Ascending aorta (tissue), 2 donors: ENCODE measurements at places on chromosomes 7 and 10. TPM values are rescaled to one million over a fixed set of nuclear protein-coding genes. Genes with fewer than 3 reads are reported as not detected.

Gene BMPR1A
- total RNA-seq: 12.9 TPM

GRCh38 chr10:126569513-126570244, 100.8 kb downstream of the C10orf90 start:
- no peak for DNase-seq
- H3K27ac ChIP-seq: no peak overlapping the region
- H3K27me3 ChIP-seq: no peaks in the 10 kb centered on the region
- no peak overlapping the region for H3K4me3 ChIP-seq

Gene TMEM130
- total RNA-seq: 33.6 TPM

DNA sequence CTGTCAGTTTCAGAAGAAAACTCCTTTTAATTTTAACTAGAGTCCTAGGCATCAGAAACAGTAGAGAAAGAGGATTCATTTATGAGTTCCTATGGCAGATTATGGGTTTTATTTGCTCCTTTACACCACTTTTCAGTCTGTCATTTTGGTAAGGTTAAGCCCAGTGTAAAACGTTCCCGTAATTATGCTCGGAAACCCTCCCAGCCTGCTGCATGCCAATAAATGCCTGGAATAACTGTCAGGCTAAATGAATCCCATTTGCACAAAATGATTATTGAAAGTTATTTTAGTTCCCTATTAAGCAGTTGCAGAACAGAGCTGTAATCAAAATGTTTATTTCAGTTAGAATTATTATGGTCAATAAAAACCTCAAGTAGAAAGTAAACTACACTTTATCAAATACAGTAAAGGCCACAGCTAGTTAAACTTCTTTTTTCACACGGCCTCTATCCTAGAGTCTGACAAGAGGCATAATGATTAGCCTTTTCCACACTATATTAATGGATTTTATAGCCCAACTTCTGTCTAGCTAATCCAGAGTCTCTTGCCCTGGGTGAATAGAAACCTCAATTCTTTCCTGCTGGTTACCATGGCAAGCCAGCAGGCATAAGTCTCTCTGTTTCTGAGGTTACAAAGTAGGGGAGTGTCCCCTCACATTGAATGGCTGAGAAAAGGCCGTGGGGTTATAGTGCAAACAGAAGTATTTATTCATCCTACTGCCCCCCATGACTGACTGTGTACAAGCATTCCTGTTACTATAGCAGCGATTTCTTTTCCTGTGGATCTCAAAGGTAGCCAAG, 80.8 kb upstream of the NPVF start:
- H3K27me3 ChIP-seq: no peaks in the 10 kb centered on the region
- no peak for DNase-seq
- no peaks in the 10 kb centered on the region for H3K4me1 ChIP-seq
- no peaks in the 10 kb centered on the region for H3K36me3 ChIP-seq

Gene URGCP
- total RNA-seq: 29.2 TPM

Gene CALML3
- total RNA-seq: not detected

Gene CNTNAP2
- total RNA-seq: not detected

DNA sequence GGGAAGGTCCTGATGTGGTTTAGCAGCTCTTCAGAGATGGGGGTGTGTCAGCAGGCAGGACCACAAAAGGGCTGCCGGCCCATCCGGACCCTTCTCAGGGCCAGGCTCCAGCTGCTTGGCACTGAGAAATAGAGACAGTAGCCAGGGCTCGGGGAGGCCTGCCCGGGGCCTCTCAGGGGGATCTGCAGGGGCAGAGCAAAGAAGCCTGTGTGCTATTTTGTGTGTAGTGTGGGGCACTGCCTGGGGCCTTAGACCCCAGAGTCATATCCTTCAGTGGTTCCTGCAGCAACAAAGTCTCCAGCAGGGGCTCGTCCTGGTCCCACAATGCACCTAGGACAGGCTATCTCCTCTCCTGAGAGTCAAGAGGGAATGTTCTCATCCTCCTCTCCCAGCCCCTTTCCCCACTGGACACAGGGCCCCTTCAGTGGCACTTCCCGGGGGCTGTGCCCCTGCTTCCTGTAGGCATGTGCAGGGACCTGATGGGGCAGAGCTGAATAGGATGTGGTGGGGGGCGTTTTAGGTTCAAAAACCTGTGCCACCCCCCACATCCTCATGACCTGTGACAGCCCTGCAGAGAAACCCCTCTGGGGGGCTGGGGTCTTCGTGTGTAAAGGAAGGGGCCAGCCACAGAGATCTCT, 159.5 kb upstream of the RHEB start:
- H3K4me1 ChIP-seq: peaks cover 4% of the 10 kb centered on the region
- H3K36me3 ChIP-seq: no peaks in the 10 kb centered on the region
- no peak for DNase-seq

Gene CD36
- total RNA-seq: 302 TPM

Gene SFRP4
- total RNA-seq: 25.7 TPM

Gene EFCAB10
- total RNA-seq: not detected

Gene IFIT1
- 28.5 TPM for total RNA-seq

GRCh38 chr10:126321440-126321839, 66.8 kb downstream of the ADAM12 start:
- DNase-seq: no peak
- no peaks in the 10 kb centered on the region for H3K36me3 ChIP-seq
- no peaks in the 10 kb centered on the region for H3K27me3 ChIP-seq

DNA sequence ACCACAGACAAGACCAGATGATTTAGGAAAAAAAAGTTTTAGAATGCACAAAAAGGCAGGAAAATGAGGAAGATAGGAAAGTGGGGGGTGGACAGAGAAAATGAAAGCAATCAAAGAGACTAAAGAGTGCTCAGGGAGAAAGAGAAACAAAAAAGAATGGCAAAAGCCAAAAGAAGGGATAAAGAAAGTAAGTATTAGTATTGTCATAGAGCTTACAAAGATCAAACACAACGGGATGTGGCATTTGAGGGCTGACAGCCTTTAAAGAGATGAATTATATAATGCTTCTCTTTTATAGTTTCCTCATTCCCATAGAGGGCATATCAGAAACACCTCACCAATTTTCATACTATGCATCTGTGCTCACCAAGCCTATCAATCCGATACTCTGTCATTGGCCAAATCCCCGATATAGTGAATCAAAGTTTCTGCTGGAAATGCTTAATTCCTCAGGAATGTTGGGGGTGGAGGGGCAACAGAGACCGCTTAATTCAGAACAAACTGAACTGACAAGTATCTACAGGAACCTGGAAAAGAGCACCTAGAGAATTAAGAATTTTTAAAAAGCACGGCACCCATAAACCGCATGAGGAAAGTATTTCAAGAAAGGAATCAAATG, 2.7 kb downstream of the COG5 start:
- peaks cover 3% of the 10 kb centered on the region for H3K4me1 ChIP-seq
- H3K36me3 ChIP-seq: peaks cover 13% of the 10 kb centered on the region
- DNase-seq: no peak
- no peak overlapping the region for H3K4me3 ChIP-seq
- H3K27ac ChIP-seq: no peak overlapping the region
- H3K27me3 ChIP-seq: no peaks in the 10 kb centered on the region

Gene PDZD7
- 0.53 TPM for total RNA-seq

DNA sequence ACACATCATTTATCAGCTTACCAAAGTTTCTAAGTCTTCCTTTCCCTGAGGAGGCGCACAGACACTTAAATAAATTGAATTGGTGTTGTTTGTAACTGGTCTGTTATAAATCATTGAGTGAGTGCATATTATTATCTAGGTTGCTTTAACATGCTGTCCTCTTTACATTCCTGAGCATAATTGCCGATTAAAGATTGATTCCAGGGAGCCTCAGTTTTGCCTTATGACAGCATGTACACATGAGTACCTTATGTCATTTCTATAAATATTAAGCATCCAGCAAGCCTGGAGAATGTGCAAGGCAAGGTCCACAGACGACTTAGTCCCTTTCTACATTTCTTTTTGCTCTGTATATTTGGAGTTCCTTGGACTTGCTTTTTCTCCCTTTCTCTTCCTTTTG, 177.9 kb upstream of the STEAP4 start:
- no peaks in the 10 kb centered on the region for H3K27me3 ChIP-seq
- no peak overlapping the region for H3K27ac ChIP-seq
- H3K36me3 ChIP-seq: no peaks in the 10 kb centered on the region
- no peak overlapping the region for H3K4me3 ChIP-seq
- no peaks in the 10 kb centered on the region for H3K4me1 ChIP-seq
- no peak for DNase-seq

Gene TMEM184A
- total RNA-seq: not detected

GRCh38 chr7:151122276-151122675, 36.0 kb downstream of the AGAP3 start:
- peaks cover 34% of the 10 kb centered on the region for H3K36me3 ChIP-seq
- H3K4me3 ChIP-seq: no peak overlapping the region
- no peaks in the 10 kb centered on the region for H3K27me3 ChIP-seq
- H3K27ac ChIP-seq: no peak overlapping the region
- H3K4me1 ChIP-seq: peaks cover 3% of the 10 kb centered on the region

Gene PSMG3
- 34.1 TPM for total RNA-seq

DNA sequence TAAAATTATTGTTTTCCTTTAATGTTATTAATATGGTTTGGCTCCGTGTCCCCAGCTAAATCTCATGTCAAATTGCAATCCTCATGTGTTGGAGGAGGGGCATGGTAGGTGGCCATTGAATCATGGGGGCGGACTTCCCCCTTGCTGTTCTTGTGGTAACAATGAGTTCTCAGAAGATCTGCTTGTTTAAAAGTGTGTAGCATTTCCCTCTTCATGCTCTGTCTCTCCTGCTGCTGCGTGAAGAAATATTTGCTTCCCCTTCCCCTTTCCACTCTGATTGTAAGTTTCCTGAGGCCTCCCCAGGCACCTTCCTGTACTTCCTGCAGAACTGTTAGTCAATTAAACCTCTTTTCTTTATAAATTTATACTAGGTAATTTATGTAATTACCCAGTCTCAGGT, 27.5 kb downstream of the VIM start:
- no peaks in the 10 kb centered on the region for H3K36me3 ChIP-seq
- H3K4me3 ChIP-seq: no peak overlapping the region
- H3K27ac ChIP-seq: no peak overlapping the region
- no peaks in the 10 kb centered on the region for H3K4me1 ChIP-seq
- H3K27me3 ChIP-seq: no peaks in the 10 kb centered on the region

DNA sequence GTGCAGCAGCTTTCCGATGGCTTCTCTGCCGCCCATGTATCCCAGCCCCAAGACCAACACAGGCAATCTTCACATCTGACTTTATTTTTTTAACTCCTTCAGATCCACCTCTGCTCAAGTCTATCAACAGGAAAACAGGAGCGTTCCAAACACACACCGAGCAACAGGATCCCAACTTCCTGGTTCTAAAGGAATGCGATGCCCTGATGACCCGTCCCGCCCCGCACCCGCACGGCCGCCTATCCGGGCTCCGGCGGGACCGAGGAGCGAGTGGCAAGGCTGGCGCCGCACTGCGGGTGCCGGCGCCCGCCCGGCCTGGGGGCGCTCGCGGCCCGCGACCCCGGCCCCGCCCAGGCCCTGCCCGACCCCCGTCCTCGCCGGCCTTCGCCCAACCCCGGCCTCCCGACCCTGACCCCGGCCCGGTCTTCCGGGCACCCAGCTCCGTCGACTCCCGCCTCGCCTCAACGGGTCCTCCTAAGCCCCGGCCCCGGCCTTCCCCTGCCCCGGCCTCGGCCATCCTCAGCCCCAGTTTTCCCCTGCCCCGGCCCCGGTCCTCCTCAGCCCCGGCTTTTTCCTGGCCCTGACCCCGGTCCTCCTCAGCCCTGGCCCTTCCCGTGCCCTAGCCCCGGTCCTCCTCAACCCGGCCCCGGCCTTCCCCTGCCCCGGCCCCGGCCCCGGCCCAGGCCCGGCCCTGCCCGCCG, 730 bp downstream of the LARP4B start:
- peak overlapping the region; percentile 91 for H3K4me3 ChIP-seq
- no peaks in the 10 kb centered on the region for H3K27me3 ChIP-seq
- peaks cover 27% of the 10 kb centered on the region for H3K4me1 ChIP-seq

- DNase-seq: no peak
- H3K36me3 ChIP-seq: no peaks in the 10 kb centered on the region
- no peak overlapping the region for H3K27ac ChIP-seq
- no peak overlapping the region for H3K4me3 ChIP-seq
- H3K27me3 ChIP-seq: no peaks in the 10 kb centered on the region
- H3K4me1 ChIP-seq: peaks cover 16% of the 10 kb centered on the region
These were observed 227.3 kb downstream of the PTEN start for GRCh38 chr10:88090568-88091214.

DNA sequence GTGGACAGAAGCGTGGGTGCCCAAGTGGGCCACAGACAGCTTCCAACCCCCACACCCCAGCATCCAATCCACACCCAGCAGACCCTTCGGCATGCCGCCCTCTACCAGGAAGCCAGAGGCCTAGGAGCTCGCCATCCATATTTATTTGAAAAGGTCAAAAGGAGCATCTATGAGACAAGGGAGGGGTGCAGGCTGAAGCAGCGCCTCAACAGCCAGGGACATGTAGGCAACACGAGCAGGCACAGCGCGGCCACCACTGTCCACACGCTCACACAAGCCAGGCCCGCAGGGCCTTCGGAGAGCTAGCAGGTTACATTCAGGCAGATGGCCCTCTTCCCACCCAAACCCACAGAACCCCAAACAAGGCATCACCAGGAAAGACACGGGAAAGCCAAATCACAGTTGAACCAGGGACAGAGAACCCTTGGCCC, 34.6 kb downstream of the PSAP start:
- H3K36me3 ChIP-seq: peaks cover 63% of the 10 kb centered on the region
- no peaks in the 10 kb centered on the region for H3K27me3 ChIP-seq
- DNase-seq: no peak

DNA sequence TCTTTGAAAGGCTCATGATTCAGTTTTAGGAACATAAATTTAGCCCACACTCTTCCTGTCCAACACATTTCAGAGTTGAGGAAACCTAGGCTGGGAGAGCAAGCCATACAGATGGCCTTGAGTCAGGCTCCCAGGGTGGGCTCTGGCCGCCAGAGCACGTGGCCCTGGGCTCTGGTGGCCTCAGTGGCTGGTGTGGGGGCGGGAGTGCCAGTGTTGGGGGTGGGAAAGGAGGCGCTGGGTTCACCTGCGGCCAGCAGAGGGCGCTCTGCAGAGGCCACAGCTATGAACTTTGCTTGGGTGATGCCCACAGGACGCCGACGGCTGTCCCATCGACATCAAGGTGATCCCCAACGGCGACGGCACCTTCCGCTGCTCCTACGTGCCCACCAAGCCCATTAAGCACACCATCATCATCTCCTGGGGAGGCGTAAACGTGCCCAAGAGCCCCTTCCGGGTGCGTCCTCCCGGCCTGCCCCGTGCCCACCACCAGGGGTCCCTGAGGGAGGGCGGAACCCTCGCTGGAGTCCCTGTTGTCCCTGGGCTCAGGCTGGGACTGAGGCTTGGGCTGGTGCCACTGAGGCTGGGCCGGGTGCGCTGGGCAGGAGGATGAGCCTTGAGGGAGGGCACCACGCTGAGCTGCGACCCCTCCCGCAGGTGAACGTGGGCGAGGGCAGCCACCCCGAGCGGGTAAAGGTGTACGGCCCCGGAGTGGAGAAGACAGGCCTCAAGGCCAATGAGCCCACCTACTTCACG, 11.9 kb downstream of the FLNC start:
- peaks cover 92% of the 10 kb centered on the region for H3K36me3 ChIP-seq
- H3K27ac ChIP-seq: no peak overlapping the region
- DNase-seq: no peak
- H3K4me3 ChIP-seq: no peak overlapping the region

GRCh38 chr10:2986391-2986801, 81.0 kb upstream of the PFKP start:
- H3K4me3 ChIP-seq: no peak overlapping the region
- H3K27ac ChIP-seq: no peak overlapping the region
- DNase-seq: no peak
- H3K27me3 ChIP-seq: no peaks in the 10 kb centered on the region
- no peaks in the 10 kb centered on the region for H3K36me3 ChIP-seq
